NCI-H1092 (cell line): ENCODE measurements at places on chromosomes 12 and 14.
A peak's percentile ranks its signal among the peaks of the same experiment; 100 is the strongest.

GRCh38 chr12:53105256-53105655 lies 2.0 kb downstream of the SOAT2 start:
- no peak for DNase-seq

DNA sequence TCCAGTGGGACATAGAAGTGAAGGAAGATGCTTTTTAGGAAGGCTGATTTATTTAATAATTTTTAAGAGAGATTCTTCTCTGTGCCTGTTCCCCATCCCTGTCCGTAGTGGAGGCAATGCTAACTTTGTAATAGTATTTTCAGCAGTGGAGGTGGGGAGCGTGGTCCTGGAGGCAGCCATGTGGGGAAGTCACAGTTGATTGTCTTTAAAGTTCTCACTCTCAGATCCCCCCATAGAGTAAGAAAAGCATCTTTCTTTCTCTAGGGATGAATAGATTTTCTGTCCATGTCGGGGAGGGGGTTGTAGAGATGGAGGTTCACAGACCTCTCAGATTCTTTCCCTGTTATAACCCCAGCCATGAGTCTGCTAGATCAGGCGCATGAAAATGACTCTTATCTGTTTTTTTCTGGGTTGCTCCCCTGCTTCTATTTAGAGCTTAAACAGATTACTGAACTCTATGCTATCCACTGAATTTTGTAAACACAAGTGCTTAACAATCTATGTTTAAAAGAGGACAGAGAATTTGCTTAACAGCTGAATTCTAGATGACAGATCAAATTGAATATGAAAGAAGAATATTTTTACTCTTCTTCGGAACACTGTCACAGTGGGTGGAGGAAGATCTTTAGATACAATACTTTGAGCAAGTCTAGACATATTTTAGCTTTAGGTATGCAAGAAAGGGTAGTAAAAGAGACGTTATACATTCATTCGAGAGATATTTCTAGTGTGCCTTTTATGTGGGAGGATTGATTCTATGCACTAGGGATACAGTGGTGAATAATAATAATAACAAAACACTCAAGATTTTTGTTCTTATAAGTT lies 25.3 kb downstream of the TMEM117 start:
- DNase-seq = no peak

- DNase-seq = no peak
These were observed 35.7 kb downstream of the SSH1 start for GRCh38 chr12:108821407-108822397.

DNA sequence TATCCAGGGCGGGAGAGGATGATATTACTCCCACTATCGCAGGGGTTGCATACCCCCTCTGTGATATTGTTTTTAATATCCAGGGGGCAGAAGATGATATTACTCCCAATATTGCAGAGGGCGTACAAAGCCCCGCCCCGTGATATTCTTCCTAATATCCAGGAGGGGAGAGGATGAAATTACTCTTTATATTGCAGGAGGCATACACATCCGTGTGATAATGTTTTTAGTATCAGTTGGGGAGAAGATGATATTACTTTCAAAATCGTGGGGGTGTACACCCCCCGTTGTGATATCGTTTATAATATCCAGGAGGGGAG lies 52.9 kb upstream of the OXA1L start:
- DNase-seq = no peak

DNA sequence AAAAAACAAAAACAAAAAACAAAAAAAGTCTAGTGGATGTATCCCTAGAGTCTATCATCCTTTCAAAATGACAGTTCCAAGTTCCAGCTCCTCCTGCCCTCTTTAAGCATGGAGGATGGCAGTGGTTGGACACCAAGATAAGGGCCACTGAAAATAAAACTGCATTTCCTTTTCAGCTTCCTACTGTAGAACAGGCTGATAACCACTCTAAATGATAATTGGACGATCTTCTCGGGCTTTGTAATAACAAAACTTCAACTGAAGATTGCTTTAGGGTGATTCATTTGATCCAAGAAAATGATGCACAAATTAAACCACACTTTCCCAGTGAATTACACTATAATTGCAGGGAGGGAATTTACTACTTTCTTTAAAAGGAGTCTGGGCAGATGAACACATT lies 42.2 kb upstream of the CRACR2A start:
- peak; percentile 22 for DNase-seq

- DNase-seq = no peak
These were observed 40.7 kb downstream of the R3HDM2 start for GRCh38 chr12:57390174-57390573.

DNA sequence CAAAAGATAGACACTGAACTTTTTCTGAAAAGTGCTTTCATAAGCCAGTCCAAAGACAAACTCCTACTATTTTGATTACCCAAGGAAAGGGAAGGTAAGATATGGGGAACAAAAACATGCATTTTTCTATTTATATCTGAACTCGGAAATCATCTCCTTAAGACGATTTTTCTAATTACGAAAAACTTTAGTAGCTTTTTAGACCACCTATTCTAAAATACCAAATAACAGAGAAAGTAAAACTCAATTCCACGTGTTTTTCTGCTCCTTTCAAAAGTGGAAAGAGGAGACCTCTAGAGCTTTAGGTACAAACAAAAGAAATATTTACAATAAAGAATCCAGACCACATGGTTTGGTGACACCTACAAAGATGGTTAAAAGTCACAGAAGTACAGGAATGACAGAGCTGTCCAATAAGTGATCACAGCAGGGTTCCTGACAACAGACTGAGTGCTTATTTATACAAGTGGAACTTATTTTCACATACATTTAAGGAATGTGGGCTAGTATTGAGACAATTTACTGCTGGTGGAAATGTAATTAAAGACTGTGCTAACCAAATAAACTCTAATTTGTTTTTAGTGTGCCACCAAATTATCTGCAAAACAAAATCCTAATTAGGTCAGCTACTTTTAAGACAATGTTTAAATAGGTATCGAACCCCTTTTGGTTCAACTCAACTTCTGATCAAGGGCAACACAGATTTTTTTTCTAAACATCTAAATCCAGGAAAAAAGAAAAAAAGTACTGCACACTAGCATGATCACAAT lies 2.4 kb downstream of the LRIG3 start:
- DNase-seq = no peak

GRCh38 chr12:120725659-120726509 lies at the start of gene ACADS:
Gene ACADS, plus strand, starts transcription at chr12:120725826. Its CDS starts 60 bp downstream, at chr12:120725886.
- peak; percentile 61 for DNase-seq

- DNase-seq = no peak
These were observed 10.7 kb downstream of the TTC5 start for GRCh38 chr14:20295067-20295466.

- DNase-seq = no peak
These were observed 38.7 kb downstream of the PRICKLE1 start for GRCh38 chr12:42550800-42551199.

- no peak for DNase-seq
These were observed 4.3 kb downstream of the CPNE6 start for GRCh38 chr14:24075485-24076301.

DNA sequence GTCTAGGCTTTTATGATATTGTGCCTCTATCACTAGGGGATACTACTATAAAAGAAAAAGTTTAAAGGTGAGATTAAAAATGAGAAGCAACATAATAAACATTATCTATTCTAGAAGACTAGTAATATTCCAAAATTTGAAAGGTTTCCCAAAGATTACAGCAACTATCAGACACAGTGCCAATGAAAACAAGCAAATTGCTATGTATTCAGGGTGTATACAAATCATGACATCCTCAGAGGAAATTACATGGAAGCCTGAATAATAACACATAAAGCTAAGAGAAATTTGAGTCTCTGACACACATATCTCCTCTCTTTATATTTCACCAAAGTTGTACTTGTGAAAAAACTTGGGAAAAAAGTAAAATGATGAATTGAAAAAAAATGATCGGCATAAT lies 327.0 kb downstream of the SEC23A start:
- DNase-seq = no peak

DNA sequence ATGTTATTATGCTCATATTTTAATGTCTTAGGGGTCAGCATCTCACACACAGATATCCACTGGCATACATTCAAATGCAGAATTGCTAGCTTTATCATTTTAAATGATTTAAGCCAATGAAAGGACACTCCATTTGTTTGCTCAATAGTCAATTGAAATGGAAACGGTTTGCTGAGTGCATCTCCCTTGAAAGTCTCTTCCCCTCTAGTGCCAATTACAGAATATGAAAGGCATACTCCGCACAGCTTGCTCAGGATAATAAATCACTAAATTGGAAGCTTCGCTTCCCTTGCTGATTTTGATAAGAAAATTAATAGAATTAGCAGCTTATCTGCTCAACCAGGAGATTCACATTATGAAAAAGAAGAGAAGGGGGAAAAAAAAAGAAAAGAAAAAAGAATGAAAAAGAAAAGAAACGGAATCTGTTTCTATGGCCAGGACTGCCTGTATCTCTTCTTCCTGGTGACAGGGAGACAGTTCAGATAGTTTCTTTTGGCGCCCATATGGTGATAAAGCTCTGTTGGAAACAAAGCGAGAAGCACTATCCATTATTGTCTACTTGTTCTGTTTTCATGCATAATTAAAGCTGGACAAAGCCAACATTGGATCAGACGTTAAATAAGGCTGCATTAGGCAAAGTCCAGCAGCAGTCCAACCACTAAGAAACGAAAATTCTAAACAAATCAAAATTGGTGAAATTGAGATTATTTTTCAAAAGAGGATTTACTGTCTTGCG lies 225.0 kb downstream of the GXYLT1 start:
- DNase-seq = peak; percentile 92

GRCh38 chr12:51926064-51926632 lies 18.8 kb downstream of the ACVRL1 start:
- no peak for DNase-seq

GRCh38 chr12:7100239-7100638 lies 8.0 kb upstream of the C1R start:
- DNase-seq = no peak

DNA sequence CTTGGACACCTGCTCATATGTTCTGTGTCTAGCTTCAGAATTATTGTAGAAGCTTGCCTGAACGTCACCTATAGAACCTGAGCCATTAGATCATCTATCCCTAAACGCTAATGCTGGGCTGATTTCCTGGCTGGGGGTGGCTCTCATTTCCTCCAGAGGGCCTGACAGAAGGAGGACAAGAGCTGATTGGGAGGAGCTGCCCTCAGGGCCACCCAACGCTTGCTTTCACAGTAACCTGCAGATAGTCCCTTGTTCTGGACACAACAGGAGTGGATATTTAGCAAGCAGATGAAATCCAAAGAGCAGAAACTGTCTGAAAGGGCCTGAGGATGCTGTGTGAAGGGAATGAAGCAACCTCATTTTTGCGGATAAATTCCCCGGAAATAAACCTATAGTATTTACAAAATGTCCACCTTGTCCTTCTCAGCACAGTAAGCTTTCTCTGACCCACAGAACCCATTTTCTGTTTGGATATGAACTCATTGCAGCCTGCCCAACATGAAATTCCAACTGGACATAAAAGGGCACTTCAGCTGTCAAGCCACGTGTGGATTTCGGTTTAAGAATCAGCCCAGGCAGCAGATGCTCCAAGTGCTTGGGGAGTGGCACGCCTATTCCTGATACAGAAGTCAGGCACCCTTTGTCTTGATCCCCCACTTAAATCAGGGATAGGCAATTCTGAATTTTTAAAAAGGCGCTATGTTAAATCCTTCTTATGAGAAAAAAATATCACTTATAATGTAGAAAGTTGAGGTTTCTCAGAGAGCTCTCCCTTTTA lies 32.8 kb upstream of the TUBA1C start:
- peak; percentile 35 for DNase-seq

DNA sequence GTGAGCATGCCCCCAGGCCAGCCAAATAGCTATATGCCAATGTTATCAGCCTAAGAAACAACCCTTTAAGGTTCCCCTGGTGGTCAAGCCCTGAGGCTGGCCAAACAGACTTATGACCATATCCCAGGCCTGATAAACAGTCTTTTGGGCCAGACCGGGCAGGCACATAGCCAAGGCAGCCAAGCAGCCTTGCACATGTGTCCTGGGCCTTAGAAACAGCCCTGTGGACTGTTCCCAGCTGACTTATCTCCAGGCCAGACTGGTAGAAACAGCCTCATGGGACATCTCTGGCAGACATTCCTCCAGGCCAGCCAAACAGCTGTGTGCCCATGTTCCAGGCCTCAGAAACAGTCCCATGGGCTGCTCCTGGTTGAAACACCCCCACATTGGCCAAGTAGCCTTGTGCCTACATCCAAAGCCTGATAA lies 295.0 kb upstream of the MGAT4C start:
- no peak for DNase-seq

- no peak for DNase-seq
These were observed 5.9 kb upstream of the MYO1A start for GRCh38 chr12:57055824-57056223.

DNA sequence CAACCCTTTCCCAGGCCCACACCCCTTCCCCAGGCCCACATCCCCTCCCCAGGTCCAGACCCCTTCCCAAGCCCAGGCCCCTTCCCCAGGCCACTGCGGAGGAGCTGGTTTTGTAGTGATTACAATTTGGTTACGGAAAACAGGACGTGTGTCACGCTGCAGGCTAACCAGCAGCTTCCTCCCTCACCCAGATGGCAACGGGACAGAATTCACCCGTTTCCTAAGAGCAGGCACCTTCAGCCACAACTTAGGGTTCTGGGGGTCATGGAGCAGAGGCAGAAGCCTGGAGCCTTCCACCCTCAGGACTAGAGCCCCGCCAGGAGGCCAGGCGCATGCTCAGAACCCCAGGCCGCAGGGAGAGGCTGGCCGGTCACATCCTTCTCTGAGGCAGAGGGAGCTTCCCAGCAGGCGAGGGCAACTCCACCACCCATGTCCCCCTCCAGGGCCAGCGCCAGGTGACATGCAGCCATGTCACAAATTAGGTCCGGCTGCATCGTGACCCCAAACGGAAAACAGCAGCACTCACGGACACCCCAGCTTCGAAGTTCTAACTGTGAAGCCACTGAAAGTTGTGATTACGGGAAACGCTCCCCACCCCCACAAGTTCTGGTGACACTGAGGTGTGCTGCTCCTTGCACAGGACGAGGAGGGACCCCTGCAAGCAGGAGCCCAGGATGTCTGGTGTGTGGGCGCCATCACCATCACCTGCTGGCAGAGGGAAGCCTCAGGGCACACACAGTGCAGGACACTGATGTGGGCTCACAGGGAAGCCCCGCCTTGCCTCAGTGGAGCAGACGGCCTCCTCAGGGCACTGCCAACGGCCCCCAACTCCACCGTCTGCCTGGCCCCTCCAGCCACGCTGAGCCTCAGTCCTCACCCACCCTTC lies 7.7 kb downstream of the BRF1 start:
- no peak for DNase-seq

DNA sequence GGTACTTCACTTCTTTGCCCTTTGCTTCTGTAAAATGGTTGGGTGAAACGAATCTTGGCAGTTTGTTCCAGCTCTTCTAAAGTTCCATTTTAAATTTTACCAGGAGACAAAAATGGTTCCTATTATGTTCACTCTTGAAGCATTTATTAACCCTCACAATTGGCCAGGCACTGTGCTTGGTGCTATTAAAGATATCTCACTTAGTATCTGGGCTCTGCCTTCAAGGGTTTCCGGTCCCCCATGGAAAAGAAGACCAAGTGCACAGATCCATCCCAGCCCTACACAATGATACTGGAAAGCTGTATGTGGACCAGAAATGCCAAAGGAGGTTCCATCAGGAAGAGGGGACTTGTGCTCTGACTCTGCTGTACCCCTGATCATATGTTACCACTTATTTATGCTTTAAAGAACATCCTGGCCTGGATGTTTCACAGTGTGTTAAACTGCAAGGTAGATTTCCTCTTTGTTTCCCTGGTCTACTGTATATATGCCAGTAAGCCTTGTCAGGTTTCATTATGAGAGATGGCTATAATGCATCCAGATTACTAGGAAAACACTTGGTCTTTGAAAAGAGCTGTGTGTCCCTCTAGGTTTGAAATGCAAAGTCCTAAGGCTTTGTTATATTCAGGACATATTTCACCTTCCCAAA lies 154.8 kb downstream of the PRKCH start:
- DNase-seq = no peak
